ENCODE measurements at places on chromosomes 1 and 21.

GRCh38 chr1:174165471-174166137 is 6.3 kb downstream of the RABGAP1L start:
- DNase-seq = peak; percentile 33

DNA sequence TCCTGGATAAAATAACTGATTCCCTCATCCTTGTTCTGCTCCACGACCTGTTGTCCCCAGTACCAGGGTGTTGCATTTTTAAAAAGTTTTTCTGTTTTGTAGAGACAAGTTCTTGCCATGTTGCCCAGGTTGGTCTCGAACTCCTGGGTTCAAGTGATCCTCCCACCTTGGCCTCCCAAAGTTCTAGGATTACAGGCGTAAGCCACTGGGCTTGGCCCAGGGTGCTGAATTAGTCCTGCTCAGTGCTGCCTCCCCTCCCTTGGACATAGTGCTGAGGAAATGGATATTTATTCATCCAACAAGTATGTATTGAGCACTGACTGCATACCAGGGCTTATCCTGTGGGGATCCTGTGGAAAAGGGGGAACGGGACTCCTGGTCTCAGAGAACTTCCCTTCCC is 126.4 kb downstream of the PTPRU start:
- DNase-seq = no peak

- DNase-seq = no peak
These were observed 40.5 kb upstream of the AKT3 start for GRCh38 chr1:243890576-243890975.

- no peak for DNase-seq
These were observed 38.5 kb upstream of the SYNC start for GRCh38 chr1:32741059-32741412.

GRCh38 chr1:115609021-115609420 is 32.7 kb upstream of the VANGL1 start:
- DNase-seq = no peak
